HAP-1 (cell line): ENCODE measurements at places on chromosomes 3 and 15.

DNA sequence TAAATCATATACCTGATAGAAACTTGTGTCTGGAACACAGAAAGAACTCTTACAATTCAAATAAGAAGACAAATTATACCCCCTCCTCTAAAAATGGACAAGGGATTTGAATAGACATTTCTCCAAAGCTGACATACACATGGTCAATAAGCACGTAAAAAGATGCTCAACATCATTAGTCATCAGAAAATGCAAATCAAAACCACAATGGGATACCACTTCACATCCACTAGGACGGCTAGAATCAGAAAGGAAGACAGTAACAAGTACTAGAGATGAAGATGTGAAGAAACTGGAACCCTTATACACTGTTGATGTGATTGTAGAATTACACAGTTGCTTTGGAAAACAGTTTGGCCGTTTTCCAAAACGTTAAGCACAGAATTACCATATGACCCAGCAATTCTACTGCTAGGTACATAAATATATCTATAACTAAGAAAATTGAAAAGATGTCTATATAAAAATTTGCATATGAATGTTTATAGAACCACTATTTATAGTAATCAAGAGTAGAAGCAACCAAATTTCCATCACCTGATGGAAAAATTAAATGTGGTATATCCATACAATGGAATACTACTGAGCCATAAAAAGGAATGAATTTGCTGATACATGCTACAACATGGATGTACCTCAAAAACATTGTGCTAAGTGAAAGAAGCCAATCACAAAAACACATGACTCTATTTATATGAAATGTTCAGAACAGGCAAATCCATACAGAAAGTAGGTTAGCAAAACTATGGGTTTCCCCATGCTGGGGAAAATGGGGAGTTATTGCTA lies 60.8 kb downstream of the GREM1 start:
- DNase-seq: no peak

DNA sequence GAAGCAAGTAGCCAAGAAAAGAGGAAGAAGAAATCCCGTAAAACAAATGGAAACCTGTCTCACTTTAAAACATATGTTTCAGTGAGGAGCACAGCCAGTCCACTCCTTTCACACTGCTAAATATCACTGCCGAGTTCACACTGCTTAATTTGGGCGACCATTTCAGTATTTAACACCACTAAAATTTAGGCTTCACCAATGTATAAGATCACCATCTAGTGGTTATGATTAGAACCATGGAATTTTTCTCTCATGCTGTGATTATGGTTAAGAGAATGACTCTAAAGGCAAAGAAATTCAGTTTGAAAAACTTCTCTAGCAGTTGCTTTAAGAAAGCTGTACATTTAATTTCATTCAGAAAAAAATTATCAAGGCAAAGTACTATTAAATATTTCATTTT lies 16.6 kb downstream of the SLC4A7 start:
- DNase-seq: peak; percentile 69

GRCh38 chr15:90749754-90750153 lies 32.6 kb downstream of the BLM start:
- DNase-seq: no peak

DNA sequence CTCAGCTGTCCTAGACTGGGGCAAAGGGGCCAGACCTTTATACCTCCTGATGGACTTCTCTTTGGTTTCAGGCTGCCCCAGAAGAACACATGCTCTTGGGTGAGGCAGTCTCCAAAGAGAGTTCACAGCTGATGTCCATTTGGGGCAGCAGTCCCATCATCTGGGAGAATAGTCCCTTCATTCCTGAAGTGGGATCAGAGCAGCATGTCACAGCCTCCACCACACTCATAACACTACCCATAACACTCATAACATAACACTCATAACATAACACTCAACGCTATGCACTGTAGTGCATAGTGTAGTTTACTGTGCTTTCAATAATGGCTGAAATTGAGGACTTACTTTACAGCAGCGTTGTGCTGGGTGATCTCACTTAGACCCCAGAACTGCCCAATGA lies 36.7 kb upstream of the PLCL2 start:
- DNase-seq: no peak

- DNase-seq: no peak
Observed at GRCh38 chr3:94258851-94259250, 196.0 kb downstream of the NSUN3 start.

DNA sequence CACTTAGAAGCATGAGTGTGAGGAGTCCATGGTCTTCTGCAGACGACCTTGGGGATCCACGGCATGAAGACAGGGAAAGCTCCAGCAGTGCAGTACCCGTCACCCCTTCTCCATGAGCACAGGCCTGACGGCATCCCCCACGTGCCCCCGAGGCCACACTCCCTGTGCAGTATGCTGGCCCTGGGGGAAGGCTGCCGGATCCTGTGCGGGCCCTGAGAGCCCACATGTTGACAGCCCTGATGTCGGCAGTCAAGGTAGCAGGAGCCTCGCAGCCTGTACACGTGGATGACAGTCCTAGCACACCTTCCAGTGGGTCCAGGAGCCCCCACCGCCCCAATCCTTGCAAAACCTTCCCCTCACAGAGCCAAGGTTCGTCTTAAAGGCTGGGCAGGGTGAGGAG lies 195.3 kb downstream of the ATP10A start:
- no peak for DNase-seq

DNA sequence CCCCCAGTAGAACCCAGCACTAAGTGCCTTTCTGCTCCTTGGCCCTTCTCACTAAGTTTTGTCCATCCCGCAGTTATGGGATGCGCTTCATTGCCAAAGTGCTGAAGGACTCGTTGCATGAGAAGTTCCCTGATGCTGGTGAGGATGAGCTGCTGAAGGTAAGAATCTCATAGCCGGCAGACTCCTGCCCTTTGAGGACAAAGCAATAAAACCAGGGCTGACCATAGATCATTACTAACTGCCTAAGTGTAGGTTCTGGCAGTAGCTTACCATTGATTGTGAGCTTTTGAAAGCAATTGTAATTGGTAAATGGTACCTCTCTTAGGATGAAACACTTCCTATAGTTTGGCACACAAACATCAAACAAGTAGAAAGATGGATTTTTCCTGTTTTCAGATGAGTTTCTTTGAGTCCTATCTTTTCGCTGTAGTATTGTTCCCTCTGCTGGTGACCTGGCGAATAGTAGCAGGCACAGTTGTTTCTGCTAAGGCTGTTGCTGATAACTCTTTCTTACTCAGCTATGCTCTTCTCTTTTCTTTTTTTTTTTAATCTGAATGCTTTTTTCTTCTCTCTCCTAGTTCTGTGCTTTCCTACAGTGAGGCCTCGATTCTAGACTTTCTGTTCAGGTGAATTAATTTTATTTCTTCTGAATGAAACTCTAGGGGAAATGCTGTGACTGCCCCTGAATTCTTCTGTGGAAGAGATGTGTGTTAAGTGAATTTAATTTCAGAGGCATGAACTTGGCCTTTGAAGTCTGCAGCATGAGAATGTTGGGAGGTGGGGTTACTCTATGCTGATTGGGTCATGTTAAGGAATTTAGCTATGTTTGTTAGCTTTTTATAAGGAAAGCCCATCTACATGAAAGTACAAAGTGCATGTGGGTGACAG lies 47.4 kb upstream of the CRTC3 start:
- peak; percentile 62 for DNase-seq

- DNase-seq: no peak
Observed at GRCh38 chr15:89494941-89495637, 1.3 kb downstream of the RHCG start.

DNA sequence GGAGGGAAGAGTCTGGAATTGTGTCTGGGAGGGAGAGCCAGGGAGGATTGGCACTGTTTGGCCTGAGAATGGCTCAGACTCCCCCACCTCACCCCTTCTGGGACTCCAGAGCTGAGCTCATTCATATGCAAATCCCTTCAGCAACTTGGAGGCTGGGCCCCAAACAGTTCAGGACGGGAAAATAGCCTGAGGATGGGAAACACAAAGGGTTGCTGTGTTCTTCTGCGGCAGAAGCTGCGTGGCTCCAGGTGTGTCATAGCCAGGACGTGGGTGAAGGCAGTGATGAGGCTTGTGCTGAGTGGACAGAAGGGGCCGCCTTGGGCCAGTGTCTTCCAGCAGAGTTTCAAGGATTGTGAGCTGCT lies 16.6 kb downstream of the MASP1 start:
- peak; percentile 88 for DNase-seq

DNA sequence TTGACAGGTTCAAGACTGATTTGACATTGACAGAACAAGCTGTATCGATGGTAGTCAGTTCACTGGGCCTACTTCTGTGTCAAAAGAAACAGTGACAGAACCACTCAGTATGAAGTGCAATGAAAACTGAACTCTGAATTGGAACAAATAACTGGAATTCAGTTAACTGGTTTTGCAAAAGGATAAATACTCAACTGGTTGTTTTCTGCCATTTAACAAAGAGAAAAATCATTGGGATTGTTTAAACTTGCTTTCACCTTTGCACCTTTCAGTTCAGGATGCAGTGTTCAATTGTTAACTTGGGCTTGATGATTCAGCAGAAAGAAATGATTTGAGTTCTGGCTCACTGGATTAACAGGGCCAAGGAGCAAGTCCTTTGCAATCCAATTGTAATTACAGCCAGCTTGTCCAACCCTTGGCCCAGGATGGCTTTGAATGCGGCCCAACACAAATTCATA lies 4.9 kb downstream of the BTD start:
- no peak for DNase-seq

DNA sequence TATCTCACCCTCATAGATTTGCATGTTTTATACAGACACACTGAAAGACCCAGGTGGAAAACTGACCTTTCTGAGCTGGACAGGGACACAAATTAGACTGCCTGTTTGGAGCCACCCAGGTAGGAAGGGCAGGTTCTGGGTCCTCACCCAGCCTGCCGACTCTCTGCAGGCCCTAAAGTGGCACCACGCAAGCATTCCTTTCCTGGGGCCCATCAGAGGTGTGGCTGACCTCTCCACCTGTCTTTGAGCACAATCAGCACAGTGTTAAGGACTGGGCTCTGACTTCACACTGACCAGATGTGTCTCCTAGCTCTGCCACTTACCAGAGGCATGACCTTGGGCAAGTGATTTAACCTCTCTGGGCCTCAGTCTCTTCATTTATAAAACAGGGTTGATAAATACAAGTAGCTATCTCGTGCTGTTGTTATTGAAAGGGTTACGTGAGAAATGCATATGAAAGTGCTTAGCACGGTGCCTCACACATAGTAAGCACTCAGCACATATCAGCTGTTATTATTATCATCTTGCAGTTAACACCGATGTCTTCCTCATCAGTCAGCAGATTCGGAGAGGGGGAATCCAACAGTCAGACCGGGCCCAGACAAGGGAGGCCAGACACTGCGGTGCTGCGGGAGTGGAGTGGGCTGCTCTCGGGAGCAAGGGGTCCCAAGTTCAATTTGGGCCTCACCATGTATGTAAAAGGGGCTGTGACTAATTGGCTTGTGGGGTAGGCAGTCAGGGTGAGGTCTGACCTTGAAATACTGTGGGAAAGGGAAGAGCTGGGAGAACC lies 2.0 kb upstream of the TBC1D2B start:
- no peak for DNase-seq

GRCh38 chr3:74139648-74140047 lies 474.8 kb downstream of the CNTN3 start:
- DNase-seq: no peak

- no peak for DNase-seq
Observed at GRCh38 chr3:142646020-142646785, 50.0 kb downstream of the PLS1 start.

- DNase-seq: peak; percentile 33
Observed at GRCh38 chr3:1987980-1988379, 110.7 kb upstream of the CNTN4 start.

DNA sequence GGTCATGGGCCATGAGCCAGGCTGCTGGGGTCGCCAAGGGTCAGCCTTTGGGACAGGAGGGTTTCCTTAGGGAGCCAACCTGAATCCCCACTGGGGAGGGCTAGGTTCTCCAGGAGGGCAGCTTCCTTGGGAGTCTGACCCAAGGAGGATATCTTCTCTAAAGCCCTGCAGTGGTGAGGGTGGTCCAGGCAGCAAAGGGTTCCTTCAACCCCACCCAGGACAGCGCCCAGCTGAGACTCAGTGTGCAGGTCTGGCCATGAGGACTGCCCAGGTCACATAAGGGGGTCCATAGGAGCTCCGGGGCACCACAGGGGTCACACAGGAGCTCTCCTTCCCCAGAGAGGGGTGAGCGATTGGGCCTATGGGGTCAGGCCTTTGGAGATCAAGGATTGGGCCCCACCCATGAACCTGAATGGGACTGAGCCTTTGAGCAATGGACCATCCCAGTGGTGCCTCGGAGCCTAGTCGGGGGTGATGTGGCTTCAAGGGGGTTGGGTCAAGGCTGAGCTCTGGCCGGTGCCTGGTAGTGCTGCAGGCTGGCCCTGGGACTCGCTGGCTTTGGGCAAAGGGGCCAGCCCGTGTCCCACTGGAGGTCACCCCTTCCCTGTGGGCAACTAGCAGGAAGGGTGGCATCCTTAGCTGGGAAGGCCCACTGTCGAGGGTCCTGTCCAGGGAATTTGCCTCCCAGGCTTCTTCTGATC lies 216.5 kb downstream of the SNRPN start:
- no peak for DNase-seq

- no peak for DNase-seq
Observed at GRCh38 chr15:76776480-76776879, 128.7 kb downstream of the SCAPER start.

GRCh38 chr15:90191344-90191687 lies 9.8 kb upstream of the SEMA4B start:
- no peak for DNase-seq

DNA sequence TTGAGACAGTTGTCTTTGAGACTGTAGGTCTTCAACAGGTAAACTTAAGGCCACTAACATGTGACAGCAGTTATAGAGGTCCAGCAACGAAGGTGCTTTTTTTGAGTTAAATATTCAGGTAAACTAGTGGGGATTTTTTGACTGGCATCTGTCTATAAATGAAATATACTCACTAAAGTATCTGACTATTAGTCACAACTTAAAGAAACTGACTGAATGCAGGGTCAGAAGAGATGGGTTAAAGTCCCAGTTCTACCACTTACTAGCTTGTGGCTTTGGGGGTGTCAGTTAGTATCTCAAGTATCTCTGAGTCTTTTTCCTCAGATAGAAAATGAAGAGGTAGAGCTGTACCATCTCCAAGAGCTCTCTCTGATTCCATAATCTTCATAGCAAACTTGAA lies 18.0 kb downstream of the MIX23 start:
- DNase-seq: no peak

- no peak for DNase-seq
Observed at GRCh38 chr3:104642827-104643226, 723.9 kb upstream of the ALCAM start.

DNA sequence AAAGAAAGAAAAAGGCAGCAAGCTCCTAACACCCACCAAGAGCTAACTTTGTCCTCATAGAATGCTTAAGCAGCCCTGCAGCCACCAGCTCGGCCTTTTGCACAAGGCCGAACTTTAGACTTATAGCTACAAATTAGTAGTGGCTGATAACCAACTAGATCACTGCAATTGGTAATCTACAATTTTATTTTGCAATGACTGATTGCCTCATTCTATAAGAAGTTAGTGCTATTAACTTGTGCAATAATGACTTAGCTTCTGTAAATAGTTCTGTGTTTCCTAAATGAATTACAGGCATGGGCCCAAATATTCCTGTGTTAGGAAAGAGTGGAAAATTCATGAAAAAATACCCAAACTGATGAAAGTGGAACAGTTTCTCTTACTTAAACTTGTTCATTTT lies 284.8 kb upstream of the CFAP20DC start:
- DNase-seq: no peak

GRCh38 chr3:60917141-60917540 lies 334.1 kb downstream of the FHIT start:
- no peak for DNase-seq
